ENCODE measurements at places on chromosomes 6 and 20.

DNA sequence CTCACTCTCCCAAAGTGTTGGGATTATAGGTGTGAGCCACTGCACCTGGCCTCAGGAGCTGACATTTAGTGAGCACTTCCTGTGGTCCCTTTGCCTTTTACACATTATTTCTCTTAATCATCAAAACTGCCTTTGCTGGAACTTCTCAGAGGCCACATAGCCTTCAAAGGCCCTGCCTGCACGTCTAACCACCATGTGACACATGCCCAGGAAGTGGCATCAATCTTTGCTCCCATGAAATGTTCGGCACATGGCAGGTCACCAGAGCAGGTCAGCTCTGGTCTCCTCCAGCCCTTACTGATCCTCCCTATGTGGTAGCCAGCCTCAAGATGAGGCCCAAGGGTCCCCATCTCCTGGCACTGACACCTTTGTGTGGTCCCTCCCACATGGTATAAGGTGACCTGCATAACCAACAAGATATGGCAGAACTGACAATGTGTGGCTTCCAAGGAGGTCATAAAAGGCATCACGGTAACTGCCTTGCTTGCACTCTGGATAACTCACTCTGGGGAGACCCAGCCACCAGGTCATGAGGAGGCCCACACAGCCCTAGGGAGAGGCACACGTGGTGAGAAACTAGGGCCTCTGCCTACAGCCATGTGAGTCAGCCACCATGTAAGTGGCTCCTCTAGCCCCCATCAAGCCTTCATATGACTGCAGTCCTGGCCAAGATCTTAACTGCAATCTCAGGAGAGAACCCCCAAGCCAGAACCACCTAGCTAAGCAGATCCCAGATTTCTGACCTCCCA lies 28.8 kb upstream of the HMGA1 start:
- DNase-seq = no peak

GRCh38 chr20:45103072-45103471 lies 2.1 kb upstream of the KCNS1 start:
- DNase-seq = no peak

DNA sequence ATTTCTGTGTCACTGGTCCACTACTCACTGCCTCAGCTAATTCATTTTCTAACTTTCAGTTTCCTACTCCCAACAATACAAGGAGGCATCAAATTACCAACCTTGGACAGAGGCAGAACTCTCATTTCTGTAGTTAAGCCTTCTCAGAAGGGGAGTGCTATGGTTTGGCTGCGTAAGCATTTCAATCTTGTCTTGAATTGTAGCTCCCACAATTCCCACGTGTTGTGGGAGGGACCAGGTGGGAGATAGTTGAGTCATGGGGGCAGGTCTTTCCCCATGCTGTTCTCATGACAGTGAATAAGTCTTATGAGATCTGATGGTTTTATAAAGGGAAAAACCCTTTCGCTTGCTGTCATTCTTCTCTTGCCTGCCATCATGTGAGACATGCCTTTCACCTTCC lies 22.9 kb downstream of the HLA-DRA start:
- no peak for DNase-seq

- DNase-seq = no peak
Measured at GRCh38 chr6:23280437-23280836, 711.1 kb downstream of the HDGFL1 start.

GRCh38 chr20:62059401-62059800 lies 6.3 kb downstream of the TAF4 start:
- no peak for DNase-seq

- no peak for DNase-seq
Measured at GRCh38 chr6:162829013-162829742, 101.4 kb downstream of the PACRG start.

DNA sequence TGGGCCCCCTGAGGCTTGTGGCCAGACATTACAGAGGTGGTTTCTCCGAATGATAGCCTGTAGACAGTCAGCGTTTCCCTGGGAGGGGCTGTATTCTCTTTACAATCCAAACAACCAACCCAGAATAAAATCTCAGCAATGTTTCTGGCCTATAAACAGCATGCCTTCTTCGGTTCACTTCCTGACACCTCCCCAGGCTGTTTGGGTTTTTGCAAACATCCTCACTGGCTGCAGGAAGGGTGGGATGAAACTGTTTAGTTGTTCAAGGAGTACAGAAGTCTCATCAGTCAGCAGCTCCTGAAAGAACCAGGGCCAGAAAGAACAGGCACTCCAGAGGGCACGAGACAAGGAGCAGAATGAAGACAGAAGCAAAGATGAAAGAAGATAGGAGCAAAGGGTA lies 350.0 kb downstream of the QKI start:
- DNase-seq = no peak

DNA sequence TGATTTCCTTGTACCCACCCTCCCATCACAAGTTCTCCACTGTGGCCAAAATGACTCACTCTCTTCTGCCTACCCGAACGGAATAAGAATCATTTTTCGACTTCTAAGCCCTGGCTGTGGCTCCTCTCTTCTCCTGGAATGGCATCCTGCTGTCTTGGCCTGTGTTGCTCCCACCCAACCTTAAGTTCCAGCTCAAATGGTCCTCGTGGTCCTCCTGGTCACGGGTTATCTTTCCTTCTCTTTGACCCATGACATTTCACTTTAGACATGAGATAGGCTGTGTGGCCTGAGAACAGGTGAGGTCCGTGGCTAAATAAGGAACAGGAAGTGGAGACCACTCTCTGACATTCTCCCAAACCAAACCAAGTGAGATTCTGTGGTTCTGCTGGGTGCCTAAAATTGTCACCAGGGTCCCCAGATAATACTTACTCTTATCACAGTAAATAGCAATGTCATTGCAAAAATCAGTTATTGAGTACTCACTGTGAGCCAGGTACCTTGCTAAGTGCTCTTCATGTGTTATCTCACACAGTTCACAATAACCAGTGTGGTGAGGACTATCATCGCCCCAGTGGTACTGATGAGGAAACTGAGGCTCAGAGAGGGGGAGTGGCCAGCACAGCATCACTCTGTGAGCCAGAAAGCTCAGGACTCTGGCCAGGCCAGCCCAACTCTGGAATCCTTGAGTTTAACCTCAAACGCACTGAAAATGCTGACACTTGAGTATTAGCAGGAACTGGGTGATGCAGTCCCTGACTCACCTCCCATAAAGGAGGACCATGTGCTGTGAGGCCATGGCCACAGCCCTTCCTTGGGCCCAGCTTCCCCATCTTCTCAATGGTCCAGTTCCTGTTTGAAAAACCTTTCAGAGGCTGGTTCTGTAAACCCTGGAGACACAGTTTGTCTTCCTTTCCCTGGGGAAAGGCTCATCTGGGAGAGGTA lies 74.8 kb upstream of the SIRPA start:
- DNase-seq = no peak

GRCh38 chr6:3506200-3506599 lies 49.4 kb upstream of the SLC22A23 start:
- no peak for DNase-seq

- no peak for DNase-seq
Measured at GRCh38 chr6:17429383-17430061, 36.1 kb downstream of the CAP2 start.

GRCh38 chr6:39724787-39725631 lies at the start of gene KIF6:
Gene KIF6, minus strand, starts transcription at chr6:39725408. Its CDS starts 98 bp downstream, at chr6:39725310.
- peak; percentile 91 for DNase-seq

DNA sequence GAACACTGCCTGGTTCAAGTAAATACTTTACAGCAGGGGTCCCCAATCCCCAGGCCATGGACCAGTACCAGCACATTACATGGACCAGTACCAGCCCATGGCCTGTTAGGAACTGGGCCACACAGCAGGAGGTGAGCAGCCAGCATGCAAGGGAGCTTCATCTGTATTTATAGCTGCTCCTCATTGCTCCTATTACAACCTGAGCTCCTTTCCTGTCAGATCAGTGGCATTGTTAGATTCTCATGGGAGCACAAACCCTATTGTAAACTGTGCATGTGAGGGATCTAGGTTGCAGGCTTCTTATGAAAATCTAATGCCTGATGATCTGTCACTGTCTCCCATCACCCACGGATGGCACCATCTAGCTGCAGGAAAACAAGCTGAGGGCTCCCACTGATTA lies 12.0 kb upstream of the RBPJL start:
- no peak for DNase-seq

GRCh38 chr6:120965814-120966213 lies 368.5 kb downstream of the TBC1D32 start:
- no peak for DNase-seq

GRCh38 chr6:2688401-2689064 lies 62.2 kb downstream of the MYLK4 start:
- DNase-seq = no peak

DNA sequence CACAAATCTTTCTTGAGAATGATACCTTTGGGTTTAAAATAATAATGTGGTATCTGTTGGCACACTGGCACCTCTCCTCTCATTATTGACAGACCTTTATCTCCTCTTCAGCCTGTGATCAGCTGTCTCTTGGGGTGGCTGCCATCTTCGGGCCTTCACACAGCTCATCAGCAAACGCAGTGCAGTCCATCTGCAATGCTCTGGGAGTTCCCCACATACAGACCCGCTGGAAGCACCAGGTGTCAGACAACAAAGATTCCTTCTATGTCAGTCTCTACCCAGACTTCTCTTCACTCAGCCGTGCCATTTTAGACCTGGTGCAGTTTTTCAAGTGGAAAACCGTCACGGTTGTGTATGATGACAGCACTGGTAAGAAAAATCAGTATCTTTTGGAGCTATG lies 232.8 kb downstream of the GRIK2 start:
- DNase-seq = no peak

DNA sequence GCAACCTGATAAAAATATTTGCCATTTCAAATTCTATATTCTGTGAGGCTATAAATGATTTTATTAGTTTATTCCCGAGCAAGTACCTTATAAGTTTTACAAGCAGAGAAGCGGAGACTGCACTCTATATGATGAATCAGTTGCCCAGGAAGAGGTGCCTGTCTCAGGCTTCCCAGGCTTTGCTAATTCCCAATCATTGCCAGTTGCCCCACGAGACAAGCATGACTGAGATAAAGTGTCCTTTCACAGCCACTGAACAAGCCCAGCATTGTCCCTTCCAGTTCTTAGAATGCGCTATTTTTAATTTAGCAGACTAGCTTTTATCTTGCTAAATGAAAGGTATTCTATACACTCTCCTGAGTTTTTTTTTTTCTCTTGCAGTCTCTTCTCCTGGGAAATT lies 260.7 kb downstream of the ALDH8A1 start:
- peak; percentile 81 for DNase-seq

DNA sequence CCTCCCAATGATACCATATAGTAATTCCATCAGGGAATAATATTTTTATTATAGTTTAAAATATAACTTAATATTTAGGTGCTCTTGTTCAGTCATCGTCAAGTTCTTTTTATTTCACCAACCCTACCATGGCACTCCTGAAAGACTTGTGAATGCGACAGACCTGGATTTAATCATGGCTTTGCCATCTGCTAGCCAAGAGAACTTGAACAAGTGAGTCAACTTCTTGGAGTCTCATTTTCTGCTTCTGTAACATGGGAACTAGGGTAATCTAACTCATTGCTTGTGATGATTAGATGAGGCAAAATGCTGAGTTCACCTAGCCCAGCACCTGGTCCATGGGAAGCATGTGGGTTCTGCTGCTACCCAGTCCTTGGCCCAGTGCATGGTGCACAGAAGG lies 62.9 kb downstream of the ESR1 start:
- DNase-seq = no peak

- DNase-seq = no peak
Measured at GRCh38 chr6:139520321-139520768, 145.9 kb upstream of the CITED2 start.

GRCh38 chr6:163585932-163586437 lies 171.5 kb downstream of the QKI start:
- no peak for DNase-seq

DNA sequence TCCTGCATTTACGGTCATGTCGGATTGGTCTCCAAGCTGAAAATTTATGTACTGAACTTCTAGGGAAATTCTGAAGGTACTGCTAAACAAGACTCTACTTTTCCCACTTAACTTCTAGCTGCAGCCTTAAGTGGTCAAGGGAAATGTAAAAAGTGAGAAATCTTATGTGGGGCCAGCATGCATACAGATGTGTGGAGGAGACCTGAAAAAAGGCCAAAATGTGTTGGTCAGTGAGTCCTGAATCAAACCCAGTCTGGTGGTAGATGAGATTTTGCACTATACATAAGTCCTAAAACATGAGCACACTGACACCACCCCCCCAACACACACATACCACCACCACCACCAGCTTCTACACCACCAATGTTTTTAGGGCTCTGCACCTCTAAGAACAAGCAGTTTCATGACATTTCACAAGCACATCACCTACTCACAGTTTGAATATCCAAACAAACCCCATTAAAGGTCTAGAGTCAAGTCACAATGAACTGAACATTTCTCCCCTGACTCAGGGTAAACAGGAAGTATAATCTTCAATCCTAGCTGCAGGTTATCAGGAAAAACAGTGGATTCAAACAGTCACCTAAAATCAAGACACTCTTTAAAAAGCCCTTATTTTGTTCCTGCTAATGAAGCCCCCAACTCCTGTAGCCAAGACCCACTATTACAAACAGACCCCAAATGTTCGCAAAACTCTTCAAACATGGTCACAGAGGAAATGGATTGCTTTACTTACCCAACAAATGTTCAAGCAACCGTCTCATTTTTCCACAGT lies 1.6 kb downstream of the ZMYND8 start:
- no peak for DNase-seq

DNA sequence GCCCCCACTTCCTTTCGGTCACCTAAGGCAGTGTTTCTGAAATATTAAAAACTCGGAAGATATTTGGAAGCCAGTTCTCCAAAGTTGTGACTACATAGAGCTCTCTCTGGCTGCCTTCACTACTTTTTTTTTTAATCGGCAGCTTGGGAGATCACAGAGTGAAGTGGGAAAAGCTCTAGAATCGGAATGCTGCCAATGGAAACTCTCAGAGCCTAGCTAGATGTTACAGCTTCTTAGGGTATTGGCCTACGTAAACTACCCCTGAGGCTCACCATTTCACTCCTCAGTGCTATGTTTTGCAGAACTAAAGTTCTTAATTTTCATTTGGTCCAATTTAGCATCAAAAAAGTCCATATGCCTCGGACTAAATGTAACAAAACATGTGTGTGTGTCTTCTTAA lies 14.5 kb downstream of the SERPINB1 start:
- DNase-seq = no peak

- no peak for DNase-seq
Measured at GRCh38 chr6:80227545-80228105, 121.2 kb downstream of the BCKDHB start.

All from caudate nucleus (tissue), 63 donors.